ENCODE measurements at places on chromosomes 13 and 19.
A peak's percentile ranks its signal among the peaks of the same experiment; 100 is the strongest.

- DNase-seq: no peak
Observed at GRCh38 chr19:35618857-35619256, 6.3 kb downstream of the HAUS5 start.

DNA sequence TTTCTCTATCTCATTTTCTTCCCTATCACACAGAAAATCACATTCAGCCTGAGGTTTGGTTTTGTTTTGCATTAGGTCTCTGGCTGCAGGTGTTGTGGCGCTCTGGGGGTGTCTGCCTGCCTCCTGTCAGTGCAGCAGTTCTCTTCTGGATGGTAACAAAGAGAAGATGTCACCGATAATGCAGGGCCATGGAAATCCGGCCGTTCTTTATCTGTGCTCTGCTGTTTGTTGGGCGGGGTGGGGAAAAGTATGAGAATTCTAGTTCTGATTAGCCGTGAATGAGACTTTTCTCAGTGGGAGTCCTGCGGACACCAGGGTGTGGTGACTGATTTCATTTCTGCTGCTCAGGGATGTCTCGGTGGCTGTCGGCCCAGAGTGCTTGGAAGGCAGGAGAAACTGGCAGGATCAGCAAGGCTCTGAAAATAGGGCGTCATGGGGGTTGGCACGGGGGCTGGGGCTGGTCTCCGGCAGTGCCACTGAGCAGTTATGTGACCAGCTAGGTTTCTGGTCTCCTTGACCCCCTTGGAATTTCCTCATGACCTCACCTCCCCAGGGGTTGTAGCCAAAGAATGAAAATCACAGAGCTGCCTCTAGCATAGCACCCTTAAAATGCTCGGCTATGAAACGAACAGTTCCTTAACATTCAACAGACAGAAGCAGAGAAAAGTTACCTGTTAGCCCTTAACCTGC, 5.0 kb downstream of the RNF113B start:
- no peak for DNase-seq

DNA sequence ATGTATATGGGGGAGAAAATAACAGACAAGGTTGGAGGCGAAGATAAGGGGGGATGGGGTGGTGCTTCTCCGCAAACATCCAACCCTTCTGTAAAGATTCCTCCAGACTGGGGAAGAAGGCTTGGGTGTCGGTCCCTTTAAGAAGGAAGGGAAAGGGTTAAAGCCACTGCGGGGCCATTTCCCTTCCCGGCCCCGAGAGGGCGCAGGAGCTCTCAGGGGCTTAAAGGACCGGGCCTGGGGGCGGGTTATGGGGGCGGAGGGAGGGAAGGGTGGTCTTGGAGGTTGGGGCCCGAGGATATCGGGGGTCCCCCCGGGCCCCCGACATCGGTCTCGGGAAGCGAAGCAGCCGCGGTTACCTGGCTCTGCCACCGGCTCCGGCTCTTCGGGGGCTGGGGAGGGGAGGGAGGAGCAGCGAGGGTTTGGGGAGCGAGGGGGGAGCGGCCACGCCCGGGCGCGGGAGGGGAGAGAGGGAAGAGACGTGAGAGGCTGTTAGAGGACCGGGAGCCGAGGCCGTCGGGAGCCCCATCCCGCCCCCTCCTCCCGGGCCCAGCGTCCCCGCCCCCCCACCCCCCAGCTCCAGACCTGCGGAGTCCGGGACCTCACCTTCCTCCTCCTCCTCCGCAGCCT, 2.8 kb downstream of the TNNT1 start:
- DNase-seq: peak; percentile 72

DNA sequence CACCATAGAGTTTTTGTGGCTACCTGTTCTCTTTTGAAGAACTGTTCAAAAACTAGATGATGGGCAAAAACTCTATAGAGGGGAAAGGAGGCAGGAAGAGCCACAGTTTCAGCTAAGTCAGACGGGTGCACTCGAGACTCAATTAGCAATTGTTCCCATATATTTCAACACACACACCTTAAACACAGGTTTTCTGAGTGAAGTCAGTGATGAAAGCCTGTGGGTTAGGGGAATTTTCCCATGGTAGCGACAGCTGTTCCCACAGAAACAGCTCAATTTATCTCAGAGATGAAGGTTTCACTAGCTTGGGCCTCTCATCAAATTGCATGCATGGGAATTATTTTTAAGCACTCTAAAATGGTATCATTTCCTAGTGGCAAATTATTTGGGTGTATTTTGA, 143.4 kb downstream of the ZIC5 start:
- DNase-seq: peak; percentile 13

DNA sequence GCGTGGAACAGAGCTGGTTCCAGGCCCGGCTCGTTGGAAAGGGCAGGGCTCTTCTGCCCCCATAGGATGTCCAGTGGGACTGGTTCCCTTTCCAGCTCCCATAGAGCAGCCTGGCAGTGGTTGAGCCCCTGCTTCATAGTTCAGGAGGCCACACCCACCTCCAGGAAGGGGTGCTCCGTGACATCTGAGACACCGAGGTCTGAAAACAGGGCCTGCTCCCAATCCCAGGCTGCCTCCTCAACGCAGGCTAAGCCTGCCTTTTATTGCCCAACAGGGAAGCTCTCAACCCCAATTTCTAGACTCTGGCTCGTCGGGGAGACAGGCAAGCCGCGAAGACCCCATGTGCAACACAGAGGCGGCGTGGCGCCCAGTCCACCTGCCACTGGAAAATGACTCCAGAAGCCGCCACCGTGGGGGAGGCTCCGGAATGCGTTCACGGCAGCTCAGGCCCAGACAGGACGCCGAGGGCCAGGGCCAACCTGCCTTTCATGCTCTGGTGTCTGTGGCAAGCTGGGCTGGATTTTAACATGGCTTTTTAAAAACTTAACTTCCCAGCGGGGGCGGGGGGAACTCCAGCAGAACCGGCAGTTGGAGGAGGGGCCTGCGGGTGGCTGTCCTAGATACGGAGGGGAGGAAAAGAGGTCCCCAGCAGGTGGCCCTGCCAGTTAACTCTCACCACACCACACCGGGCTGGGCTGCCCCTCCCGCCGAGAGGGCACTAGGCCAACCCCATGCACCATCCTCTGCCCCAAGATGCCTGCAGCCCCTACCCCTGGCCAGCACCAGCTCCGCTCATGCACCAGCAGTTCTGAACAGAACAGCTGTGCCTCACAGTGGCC, 17.9 kb upstream of the TINCR start:
- DNase-seq: peak; percentile 63

- DNase-seq: no peak
Observed at GRCh38 chr13:109785141-109785891, 1.1 kb downstream of the IRS2 start.

- DNase-seq: no peak
Observed at GRCh38 chr13:31042481-31043165, 110.2 kb downstream of the TEX26 start.

- DNase-seq: no peak
Observed at GRCh38 chr19:34759218-34759917, 13.6 kb downstream of the ZNF599 start.

DNA sequence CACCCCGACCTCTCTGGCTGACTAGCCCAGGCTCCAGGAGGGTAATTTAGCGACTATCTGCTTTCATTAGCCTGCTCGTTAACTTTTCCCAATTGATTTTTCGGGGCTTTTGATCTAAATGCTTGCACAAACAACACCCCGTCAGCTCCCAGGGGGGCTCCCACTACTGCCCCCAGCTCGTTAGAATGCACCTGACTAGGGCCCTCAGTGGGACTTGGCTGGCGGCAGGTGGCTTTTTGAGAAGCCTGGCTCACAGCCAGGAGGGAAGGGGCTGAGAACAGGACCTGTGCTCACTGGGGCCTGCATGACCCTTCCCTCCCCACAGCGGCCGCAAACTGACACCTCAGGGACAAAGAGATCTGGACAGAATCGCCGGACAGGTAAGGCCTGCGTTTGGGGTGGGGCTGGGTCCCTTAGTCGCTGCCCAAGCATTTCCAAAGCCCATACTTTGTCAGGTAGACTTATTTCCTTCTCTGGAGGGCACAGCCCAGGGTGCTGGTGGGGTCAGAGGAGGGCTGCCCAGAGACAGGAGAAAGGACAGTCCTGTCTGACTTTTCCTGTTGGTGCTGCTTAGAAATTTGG, 7.6 kb upstream of the CD79A start:
- no peak for DNase-seq
